ENCODE measurements at places on chromosomes 7 and 10. TPM values are rescaled to one million over a fixed set of nuclear protein-coding genes. Genes with fewer than 3 reads are reported as not detected.

DNA sequence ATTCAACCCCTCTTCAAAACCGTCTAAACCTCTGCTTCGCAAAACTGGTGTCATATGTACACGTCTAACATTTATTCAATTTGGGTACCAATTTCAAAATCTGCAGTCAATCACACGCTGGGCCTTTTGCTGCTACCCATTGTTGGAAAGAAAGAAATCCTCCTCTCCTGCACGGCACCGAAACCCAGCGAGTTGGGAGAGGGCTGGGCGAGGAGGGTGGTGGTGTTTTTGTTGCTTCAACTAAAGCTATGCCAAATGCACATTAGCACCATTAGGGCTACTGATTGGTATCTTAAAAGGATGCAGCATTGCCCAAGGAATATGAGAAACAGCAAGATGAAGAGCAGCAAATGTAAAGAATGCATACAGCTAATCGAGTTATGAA, 7.8 kb downstream of the EBF3 start:
- peaks cover 12% of the 10 kb centered on the region for H3K4me1 ChIP-seq
- H3K4me3 ChIP-seq: no peak overlapping the region
- H3K27ac ChIP-seq: no peak overlapping the region
- peaks cover 82% of the 10 kb centered on the region for H3K27me3 ChIP-seq

DNA sequence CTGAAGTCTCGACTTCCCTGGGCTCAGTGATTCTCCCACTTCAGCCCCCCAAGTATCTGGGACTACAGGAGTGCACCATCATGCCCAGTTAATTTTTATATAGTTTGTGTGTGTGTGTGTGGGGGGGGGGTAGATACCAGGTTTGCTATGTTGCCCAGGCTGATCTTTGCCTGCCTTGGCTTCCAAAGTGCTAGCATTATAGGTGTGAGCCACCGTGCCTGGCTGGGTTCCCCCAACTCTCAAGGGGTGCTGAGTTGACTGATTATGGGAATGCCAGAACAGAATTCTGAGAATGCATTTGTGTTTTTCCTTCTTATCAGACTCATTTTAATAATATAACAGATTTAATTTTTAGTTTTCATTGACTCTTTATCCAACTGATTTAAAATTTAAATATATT, 19.5 kb downstream of the RPA3 start:
- DNase-seq: no peak
- H3K36me3 ChIP-seq: peaks cover 25% of the 10 kb centered on the region
- no peak overlapping the region for H3K27ac ChIP-seq
- H3K4me3 ChIP-seq: no peak overlapping the region
- peaks cover 29% of the 10 kb centered on the region for H3K4me1 ChIP-seq
- no peaks in the 10 kb centered on the region for H3K27me3 ChIP-seq

GRCh38 chr10:67607472-67607871, 88.5 kb downstream of the CTNNA3 start:
- no peak for DNase-seq
- H3K27ac ChIP-seq: no peak overlapping the region
- H3K27me3 ChIP-seq: peaks cover 7% of the 10 kb centered on the region
- peaks cover 18% of the 10 kb centered on the region for H3K4me1 ChIP-seq
- H3K36me3 ChIP-seq: no peaks in the 10 kb centered on the region

DNA sequence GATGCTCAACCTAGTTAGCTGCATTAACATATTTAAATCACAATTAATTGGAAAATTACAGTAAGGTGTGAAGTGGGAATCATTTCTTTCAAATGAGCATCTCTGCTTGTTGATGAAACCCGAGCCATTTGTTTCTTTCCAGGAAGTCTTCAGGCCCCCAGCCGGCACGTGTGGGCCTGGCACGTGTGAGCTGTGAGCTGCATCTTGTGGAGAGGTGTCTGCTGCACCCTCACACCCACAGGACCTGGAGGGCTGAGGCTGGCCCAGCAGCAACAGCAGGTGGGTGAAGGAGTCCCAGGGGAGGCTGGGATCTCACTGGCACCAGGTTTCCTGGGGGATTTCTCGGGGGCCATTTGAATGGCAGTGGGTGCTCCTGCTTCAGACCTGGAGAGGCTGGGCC, 372.5 kb upstream of the MKI67 start:
- DNase-seq: no peak
- H3K36me3 ChIP-seq: no peaks in the 10 kb centered on the region
- H3K27me3 ChIP-seq: no peaks in the 10 kb centered on the region
- no peak overlapping the region for H3K4me3 ChIP-seq

Gene SKAP2
- total RNA-seq: 10.2 TPM

Measured in activated naive CD8-positive, alpha-beta T cell treated with anti-CD3 and anti-CD28 coated beads for 36 hours (primary cell).